ENCODE measurements at places on chromosomes 4 and X.
A peak's percentile ranks its signal among the peaks of the same experiment; 100 is the strongest.

- no peak for DNase-seq
These were observed 529.6 kb upstream of the IGFBP7 start for GRCh38 chr4:57639561-57640382.

- peak; percentile 48 for DNase-seq
These were observed 8.3 kb upstream of the CXCR3 start for GRCh38 chrX:71626576-71626975.

DNA sequence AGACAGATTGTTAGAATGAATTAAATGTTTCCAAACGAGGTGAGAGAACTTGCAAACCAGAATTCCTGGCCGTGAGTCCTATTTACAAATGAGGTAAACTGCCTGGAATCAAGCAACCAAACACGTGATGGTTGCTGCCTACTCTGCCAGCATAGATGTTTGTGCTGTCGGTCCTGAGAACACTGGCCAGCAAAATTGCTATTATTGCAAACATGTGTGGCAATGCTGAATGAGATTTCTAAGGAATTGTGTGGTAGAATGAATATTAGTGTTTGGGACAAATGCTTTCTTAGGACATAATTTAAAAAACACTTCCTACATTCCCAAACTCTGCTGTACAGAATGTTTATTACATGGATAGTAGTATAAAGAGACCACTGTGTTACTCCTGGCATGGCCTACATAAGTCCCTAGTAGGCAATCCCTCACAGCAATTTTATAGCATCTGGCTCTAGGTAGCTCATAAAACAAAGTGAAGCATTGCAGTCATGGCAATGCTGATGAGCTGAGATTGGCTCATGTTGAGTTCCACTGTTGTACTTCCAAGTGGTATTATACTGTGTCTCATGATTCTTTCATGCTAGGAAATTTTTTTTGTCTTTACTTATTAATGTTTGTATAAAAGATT lies 605.2 kb upstream of the EPHA5 start:
- no peak for DNase-seq

DNA sequence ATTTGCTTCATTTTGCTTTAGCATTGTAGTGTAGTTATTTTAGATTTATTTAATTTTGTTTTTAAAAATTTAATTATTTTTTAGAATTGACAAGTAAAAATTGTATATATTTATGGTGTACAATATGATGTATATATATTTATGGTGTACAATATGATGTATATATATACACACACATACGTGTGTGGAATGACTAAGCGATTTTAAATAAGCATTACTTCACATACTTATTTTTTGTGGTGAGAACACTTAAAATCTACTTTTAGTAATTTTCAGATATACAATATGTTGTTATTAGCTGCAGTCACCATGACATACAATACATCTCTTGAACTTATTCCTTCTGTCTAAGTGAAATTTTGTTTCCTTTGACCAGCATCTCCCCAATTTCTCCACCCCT lies 172.9 kb downstream of the SPRY1 start:
- DNase-seq = no peak

GRCh38 chrX:20980426-20980825 lies 393.8 kb upstream of the CNKSR2 start:
- no peak for DNase-seq

- no peak for DNase-seq
These were observed 129.6 kb downstream of the ANK2 start for GRCh38 chr4:113179091-113179490.

DNA sequence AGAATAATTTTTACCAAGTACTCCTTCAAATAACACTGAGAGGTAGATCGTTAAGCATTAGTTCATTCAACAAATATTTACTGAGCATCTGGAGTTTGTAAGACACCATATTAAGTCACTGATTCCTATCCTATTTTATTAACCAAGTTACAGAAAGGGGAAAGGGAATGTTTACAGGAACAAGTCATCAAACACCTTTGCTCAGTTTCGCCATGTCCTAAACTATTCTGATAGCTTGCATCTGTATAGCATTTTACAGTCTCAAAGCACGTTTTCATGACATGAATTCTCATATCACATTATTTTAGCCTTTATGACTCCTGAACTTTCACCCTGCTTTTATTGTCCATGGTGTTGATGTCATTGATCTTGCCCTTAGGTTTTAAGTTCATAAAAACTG lies 89.2 kb downstream of the AREG start:
- DNase-seq = peak; percentile 91

GRCh38 chr4:26803211-26803861 lies 57.3 kb upstream of the STIM2 start:
- peak; percentile 75 for DNase-seq

DNA sequence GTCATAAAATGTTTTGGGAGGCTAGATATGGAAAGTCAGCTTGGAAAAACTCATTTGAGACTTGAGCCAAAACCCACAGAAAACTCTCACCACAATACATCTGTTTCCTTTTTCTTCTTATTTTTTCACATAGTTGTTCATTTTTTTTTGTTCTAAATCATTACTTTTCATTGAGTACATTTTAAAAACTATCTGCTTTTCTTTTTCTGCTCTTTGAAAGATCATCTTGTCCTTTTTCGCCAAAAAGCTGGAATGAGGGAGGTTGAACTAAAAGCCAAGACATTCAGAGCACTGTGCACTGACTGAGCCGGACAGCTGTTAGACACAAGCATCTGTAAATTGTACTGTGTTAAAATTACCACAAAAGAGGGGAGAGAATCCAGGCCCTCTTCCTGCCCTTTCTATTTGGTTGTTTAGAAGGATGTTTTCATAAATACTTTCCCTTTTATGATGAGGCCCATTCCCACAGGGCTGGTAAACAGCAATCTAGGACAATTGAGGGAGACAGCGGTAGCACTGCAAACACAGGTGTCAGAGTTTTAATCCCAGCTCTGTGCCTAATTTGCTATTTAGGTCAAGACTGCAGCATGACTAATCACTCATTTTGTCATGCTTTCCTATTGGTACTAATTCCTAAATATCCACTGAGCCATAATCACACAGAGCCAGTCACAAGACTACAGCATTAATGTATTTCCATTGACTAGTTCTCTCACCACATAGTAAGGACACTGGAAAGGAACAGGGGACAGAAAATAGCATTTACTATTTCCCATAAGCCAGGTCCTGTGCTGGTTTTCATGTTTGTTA lies 7.3 kb upstream of the RNF150 start:
- DNase-seq = no peak

- no peak for DNase-seq
These were observed 1050.0 kb upstream of the INTU start for GRCh38 chr4:126582737-126583136.

DNA sequence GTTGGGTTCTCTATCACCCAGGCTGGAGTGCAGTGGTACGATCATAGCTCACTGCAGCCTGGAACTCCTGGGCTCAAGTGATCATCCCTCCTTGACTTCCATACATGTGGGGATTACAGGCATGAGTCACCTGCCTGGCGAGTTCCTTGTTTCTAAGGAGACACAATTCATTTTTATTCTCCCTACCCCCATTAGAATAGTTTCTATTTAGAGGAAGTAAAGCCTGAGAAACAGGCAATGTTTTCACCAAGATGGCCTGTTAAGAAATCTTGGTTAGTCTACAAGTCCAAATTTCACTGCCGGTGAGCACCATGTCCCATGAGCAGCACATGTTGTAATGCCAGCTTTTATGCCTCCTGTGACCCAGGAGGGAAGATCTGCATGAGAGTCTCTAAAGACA lies 5.7 kb downstream of the CYBB start:
- peak; percentile 26 for DNase-seq
